ENCODE measurements at places on chromosomes 6 and 20. TPM values are rescaled to one million over a fixed set of nuclear protein-coding genes. Genes with fewer than 3 reads are reported as not detected.

CASS4 gene
- polyA plus RNA-seq: 4.8 TPM

- no peaks in the 10 kb centered on the region for H3K27me3 ChIP-seq
- no peaks in the 10 kb centered on the region for H3K36me3 ChIP-seq
- peak; percentile 94 for DNase-seq
- H3K4me3 ChIP-seq: no peak overlapping the region
Measured at GRCh38 chr6:142236691-142237090, 65.1 kb upstream of the ADGRG6 start.

DNA sequence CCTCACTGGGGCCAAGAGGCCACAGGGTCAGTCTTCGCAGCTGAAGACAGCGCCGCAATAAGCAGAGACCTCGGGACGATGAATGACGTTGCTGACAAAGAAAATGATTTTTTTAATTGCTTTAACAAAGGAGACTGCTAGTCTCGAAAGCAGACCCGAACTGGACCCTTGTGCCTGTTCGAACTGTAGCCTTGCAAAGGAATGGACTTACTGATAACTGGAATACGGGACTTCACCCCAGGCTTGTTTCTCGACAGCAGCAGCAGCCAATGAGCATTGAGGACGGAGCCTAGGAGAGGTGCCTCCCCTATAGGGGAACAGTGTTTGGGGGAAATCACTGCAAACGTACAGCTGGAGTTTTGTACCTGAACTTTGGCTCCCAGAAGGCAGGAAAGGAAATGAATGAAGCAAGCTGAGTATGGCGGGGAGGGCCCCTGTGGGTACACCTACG, 1.3 kb upstream of the TAF4 start:
- peak overlapping the region; percentile 92 for H3K27ac ChIP-seq
- H3K36me3 ChIP-seq: peaks cover 5% of the 10 kb centered on the region
- peaks cover 31% of the 10 kb centered on the region for H3K4me1 ChIP-seq
- no peaks in the 10 kb centered on the region for H3K27me3 ChIP-seq
- peak overlapping the region; percentile 60 for H3K4me3 ChIP-seq
- peak; percentile 53 for DNase-seq

DNA sequence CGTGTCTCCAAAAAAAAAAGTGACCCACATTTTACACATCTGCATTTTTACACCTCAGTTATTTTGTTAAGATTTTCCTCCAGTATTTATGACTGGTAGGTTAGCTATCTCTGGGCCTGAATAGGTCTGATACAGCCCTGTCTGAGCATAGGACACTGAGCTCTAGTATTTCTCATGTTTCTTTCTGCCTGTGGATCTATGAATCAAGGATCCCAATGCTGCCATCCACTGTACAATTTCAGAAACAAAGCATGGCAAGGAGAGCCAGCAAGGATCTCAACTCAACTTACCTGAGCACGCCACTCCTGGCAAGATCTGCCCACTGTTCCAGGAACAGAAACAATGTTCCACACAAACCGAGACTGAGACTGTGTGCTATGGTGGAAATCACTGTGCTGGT, 36.4 kb upstream of the ENPP5 start:
- no peak overlapping the region for H3K27ac ChIP-seq
- no peak overlapping the region for H3K4me3 ChIP-seq
- H3K36me3 ChIP-seq: no peaks in the 10 kb centered on the region
- no peaks in the 10 kb centered on the region for H3K27me3 ChIP-seq
